ENCODE measurements at places on chromosomes 3 and 15. TPM values are rescaled to one million over a fixed set of nuclear protein-coding genes. Genes with fewer than 3 reads are reported as not detected.

DNA sequence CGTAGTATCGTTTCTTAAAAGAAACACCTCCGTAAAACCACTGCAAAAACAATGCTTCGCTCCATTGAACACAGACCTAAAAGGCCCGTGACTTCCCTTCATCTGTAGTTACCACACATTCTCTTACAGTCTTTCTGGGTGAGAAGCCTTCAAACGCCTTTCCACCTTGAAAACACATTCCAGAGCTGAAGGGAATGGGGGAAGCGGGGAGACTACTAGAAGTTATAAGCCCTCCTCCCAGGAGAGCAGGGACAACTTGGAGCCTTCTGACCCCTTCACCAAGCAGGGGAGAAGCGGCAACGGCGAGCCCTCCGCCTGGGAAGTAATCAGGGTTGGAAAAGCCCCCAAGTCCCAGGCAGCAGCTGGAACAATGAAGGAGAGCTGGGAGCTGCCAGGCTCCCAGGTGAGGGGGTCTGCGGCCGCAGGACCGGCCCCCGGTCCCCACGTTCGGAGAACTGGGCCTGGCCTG is 461 bp downstream of the SECISBP2L start:
- H3K4me3 ChIP-seq = peak overlapping the region; percentile 96
- DNase-seq = no peak
- H3K27me3 ChIP-seq = no peaks in the 10 kb centered on the region
- peaks cover 4% of the 10 kb centered on the region for H3K4me1 ChIP-seq

DNA sequence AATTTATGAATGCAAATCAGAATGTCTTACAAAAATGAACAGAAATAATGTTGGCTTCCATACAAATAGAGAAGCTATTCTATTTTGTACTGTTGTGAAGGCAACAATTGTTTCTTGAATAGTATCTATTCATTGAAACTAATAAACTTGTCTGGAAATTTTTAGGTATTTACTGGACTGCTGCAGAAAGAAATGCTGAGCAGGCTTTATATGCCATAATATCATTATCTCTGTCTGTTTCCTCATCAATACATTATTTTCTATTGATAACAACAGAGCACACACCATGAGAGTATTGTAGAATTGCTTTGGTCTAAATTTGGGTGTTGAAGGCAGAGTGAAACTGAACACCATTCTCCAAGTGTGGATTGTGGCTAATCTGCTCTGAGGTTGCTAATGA is 216.5 kb upstream of the CGNL1 start:
- no peak for DNase-seq
- H3K4me3 ChIP-seq = no peak overlapping the region
- peaks cover 7% of the 10 kb centered on the region for H3K4me1 ChIP-seq

- no peak overlapping the region for H3K4me3 ChIP-seq
- DNase-seq = no peak
- H3K4me1 ChIP-seq = no peaks in the 10 kb centered on the region
- no peaks in the 10 kb centered on the region for H3K27me3 ChIP-seq
- no peak overlapping the region for H3K27ac ChIP-seq
These were observed 97.8 kb upstream of the SELENOK start for GRCh38 chr3:53989451-53989850.

- H3K27me3 ChIP-seq = peaks cover 23% of the 10 kb centered on the region
- H3K4me1 ChIP-seq = no peaks in the 10 kb centered on the region
- DNase-seq = peak; percentile 65
- no peak overlapping the region for H3K27ac ChIP-seq
These were observed 7.0 kb upstream of the CD276 start for GRCh38 chr15:73677146-73677607.

DNA sequence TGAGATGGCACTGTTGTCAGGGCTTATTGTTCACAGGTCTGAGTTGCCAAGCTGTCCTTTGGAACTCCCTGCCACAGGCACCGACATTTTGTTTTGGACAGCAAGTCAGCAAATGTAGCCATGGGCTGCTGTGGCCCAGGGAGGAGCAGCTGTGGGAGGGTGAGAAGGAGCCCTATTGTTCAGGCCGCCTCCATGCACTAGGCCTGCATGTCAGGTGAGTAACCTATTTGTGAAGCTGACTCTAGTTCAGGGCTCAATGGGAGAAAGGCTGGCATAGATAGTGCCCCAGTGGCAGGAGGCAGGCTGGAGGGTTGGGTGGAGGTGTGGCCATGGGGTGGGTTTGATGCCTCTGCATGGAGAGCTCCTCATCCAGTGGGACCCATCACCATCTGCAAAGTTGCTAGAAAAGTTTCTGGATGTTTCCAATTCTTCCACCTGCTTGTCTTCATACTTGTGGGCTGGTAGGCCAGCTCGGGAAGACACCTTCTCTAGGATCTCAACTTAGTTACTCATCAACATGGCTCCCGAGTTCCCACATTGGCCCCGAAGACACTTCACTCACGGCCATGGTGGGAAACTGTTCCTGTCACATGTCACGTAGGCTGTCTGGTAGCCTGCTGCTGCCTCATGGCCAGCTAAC is 19.5 kb downstream of the AMOTL2 start:
- H3K27me3 ChIP-seq = no peaks in the 10 kb centered on the region
- no peak overlapping the region for H3K27ac ChIP-seq
- H3K4me1 ChIP-seq = peaks cover 54% of the 10 kb centered on the region
- H3K36me3 ChIP-seq = peaks cover 6% of the 10 kb centered on the region
- no peak overlapping the region for H3K4me3 ChIP-seq
- no peak for DNase-seq

Gene FGF12
- 453 TPM for total RNA-seq

Gene ACP3
- total RNA-seq = 1.0 TPM

DNA sequence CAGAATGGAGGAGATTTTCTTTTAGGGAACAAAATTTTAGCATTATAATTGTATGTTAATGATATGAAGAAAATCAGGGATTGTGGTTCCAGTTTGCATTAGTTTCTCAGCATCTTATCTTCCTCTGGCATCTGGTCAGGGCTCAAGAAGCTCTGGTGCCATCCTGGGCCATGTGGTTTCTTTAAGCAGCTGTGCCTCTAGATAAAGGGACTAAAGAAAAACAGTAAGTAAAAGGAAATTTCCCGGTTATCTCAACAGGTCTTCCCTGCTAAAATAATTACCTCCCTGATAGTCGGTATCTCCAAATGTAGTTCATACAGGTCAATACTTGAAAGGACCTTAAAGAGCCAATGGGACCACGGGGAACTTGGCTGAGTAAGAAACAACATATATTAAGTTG is 375.1 kb upstream of the RBMS3 start:
- no peaks in the 10 kb centered on the region for H3K27me3 ChIP-seq
- H3K4me1 ChIP-seq = no peaks in the 10 kb centered on the region
- H3K4me3 ChIP-seq = no peak overlapping the region
- DNase-seq = no peak

- H3K27ac ChIP-seq = no peak overlapping the region
- no peak for DNase-seq
- no peak overlapping the region for H3K4me3 ChIP-seq
- no peaks in the 10 kb centered on the region for H3K27me3 ChIP-seq
These were observed 161.0 kb upstream of the UBE2E2 start for GRCh38 chr3:23041918-23042696.

GRCh38 chr15:76483018-76483417 is 146.4 kb downstream of the ISL2 start:
- no peaks in the 10 kb centered on the region for H3K36me3 ChIP-seq
- no peak for DNase-seq
- H3K27ac ChIP-seq = no peak overlapping the region

DNA sequence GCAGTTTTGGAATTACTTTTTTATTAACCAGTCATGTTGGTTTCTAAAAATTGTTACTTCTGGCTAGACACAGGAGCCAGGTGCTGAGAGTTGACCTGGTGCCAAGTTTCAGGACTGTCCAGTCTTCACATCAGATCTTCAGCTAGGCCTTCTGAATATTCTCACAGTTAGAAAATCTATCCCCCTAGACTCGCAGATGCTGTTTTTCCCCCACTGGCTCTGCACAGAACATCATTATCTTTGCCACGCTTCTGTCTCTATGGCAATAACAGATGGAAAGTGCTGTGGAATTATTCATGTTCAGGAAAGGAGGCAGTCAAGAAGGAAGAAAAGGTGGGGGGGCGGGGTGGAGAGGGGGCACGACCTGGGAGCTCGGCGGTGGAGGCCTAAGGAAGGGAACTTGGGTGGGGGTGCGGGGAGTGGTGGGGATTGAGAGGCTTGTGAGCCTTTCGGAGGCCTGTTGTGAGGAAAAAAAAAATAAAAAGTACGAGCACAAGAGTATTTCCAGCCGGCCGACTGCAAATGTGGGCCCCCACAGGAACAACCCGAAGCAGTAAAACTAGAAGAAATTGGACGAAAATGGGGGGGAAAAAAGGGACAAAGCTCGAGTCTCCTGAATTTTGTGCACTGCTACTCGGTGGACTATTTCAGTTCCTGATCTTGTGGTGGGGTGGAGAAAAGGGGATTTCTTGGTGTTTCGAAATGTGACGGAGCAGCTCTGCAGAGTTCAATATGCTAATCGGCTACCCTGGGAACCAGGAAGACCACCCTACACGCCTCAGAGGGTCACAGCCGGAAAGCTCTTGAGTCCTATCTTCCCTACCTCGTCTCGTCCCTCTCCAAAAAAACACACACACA is 1.5 kb upstream of the SKIL start:
- no peaks in the 10 kb centered on the region for H3K27me3 ChIP-seq
- DNase-seq = peak; percentile 71
- H3K36me3 ChIP-seq = no peaks in the 10 kb centered on the region
- peak overlapping the region; percentile 100 for H3K27ac ChIP-seq

- H3K27ac ChIP-seq = no peak overlapping the region
- no peaks in the 10 kb centered on the region for H3K36me3 ChIP-seq
- no peaks in the 10 kb centered on the region for H3K27me3 ChIP-seq
- DNase-seq = no peak
These were observed 200.7 kb upstream of the SEMA6D start for GRCh38 chr15:47516558-47516957.
